ENCODE measurements at places on chromosomes 1 and 21.

DNA sequence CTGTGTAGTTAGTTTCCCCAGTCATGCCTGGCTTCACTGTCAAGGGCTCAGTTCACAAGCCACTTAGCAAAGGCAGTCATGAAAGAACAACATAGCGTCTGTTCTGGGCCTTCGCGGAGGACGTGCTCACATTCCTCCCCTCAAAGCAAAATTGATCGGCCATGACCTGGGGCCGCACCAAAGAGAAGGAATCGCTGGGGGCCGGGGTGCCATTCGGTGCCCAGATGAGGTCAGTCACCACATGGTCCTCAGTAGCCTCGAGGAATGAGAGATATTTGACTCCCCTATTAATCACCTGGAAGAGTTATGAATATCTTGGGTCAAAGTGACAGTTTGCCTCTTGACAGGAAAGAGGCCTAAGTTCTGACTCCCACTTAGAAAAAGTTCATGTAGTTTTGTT lies 251.1 kb upstream of the JUN start:
- no peak for DNase-seq

GRCh38 chr21:34029743-34030528 lies 43.4 kb upstream of the MRPS6 start:
- DNase-seq: peak; percentile 92

GRCh38 chr1:231887866-231888265 lies 261.3 kb downstream of the DISC1 start:
- DNase-seq: no peak

DNA sequence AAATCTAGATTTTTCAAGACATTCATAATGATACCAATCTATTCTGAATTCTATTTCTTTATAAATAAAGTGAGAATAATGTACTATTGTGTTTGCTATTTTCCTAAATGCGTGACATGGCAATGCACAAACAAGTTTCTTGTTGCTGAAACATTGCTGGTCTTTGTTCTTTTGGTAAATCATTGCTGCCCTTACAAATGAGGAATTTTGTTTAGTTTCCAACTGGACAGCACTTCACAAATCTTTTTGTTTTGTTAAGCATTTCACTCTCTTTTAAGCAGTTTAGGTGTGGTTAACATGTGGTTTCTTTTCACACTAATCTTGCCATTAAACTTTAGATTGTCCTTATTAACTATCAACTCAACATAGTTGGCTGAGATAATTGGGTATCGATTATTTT lies 94.6 kb downstream of the LRRC7 start:
- no peak for DNase-seq

- no peak for DNase-seq
Observed at GRCh38 chr1:54156201-54156600, 3.4 kb upstream of the CDCP2 start.

GRCh38 chr1:164608651-164609057 lies 49.7 kb downstream of the PBX1 start:
- DNase-seq: no peak

DNA sequence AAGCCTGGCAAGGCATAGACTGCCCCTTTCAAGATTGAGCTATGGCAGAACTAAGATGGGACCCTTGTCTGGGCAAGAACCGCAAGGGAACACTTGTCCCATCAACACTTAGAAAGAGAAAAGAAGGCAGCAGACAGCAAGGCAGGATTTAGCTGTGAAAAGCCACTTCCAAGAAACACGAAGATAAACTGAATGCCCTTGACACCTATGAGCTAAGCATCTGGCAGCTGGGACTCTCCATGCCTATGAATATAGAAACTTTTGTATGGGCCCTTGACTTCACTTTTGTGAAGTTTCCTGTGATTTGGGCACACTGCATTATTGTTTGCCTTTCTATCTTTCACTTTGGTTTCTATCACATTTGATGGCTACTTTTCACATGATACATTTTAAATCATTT lies 24.9 kb upstream of the CACNA1E start:
- DNase-seq: no peak

GRCh38 chr1:232568906-232569553 lies 60.9 kb downstream of the SIPA1L2 start:
- no peak for DNase-seq

DNA sequence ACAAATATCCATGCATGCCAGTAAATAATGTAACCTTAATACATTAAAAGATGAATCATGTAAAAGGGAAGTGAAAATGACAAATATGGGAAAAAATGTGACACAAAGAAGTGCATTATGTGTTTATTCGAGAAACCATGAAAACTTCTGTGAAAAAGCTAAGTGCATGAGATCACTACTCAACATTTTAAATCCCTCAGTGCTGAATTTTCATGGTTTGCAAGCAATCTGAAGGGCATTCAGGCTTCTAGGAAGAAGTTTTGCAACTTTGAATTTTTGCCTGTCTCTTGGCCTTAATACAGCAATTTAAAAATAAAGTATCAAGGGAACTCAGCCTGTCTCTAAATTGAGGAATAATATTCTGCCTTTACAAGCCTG lies 78.2 kb downstream of the MAP3K7CL start:
- DNase-seq: no peak

- DNase-seq: no peak
Observed at GRCh38 chr1:93723110-93723509, 41.5 kb upstream of the BCAR3 start.

GRCh38 chr1:149942207-149942606 lies 5.5 kb upstream of the MTMR11 start:
- DNase-seq: no peak

- DNase-seq: no peak
Observed at GRCh38 chr1:81998165-81998564, 197.4 kb downstream of the ADGRL2 start.

- DNase-seq: no peak
Observed at GRCh38 chr1:85224734-85225623, 24.2 kb upstream of the SYDE2 start.

GRCh38 chr1:228120351-228120750 lies 11.3 kb upstream of the MRPL55 start:
- DNase-seq: no peak

- no peak for DNase-seq
Observed at GRCh38 chr1:115767403-115767802, 1.1 kb downstream of the CASQ2 start.

DNA sequence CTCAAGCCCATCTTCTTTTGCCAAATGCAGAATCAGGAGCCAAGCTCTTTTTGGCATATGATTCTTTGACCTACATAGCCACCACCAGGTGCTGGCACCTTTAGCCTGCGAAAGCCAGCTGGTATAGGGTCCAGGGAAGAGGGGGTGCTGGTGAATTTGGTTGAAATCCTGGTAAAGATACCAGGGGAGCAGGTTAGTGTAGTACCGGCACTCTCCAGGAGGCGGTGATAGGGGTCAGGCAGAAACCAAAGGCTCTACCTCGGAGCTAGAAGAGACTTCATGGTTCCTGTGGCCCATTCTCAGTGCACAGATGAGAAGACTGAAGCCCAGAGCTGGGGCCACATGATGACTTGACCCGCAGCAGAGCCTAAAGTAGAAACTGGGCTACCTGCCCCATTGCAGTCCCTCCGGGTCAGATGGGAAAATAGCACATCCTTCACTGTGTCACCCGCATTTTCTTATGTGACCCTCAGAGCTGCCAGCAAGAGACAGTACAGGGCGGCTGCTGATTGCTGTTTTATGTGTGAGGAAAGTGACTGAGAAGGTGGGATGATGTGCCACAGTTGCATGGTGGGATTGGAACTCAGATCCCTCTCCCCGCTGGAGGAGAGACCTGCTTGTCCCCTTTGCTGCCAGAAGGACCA lies 36.0 kb upstream of the IL19 start:
- peak; percentile 71 for DNase-seq

DNA sequence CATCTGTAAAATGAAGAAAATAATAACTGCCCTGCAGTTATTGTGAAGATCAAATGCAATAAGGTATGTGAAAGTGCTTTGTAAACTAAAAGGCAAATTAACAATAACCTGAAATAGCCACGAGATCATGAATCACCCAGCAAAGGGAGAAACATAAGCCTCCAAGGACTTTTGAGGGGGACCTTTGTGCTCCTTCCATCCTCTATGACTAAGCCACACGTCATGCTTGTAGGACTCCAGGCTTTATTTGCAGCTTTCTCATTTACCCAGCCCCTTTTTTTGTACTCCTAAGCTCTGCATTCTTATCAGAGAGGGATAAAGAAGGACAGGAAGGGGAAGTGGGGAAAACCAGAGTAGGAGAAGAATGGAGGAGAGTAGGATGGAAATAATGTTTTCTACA lies 115.1 kb downstream of the PROX1 start:
- no peak for DNase-seq

DNA sequence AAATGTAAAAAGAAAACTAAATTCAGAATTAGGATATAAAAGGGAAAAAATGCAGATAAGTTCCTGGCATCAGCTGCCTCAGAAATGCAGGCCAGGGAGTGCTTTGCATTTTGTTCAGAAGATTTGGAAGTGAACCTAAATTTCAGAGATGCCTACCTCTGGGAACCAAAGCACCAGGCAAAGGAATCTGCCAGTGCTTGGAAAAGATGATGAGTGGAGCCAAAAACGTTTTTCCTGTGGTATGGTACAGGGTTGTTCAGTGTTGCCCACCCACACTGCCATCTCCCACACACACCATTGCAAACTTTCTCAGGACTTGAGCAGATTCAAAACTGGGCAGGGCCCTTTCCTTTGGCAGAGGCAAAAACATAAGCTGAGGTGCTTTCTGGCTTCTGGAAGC lies 349.5 kb downstream of the TGFB2 start:
- DNase-seq: no peak

DNA sequence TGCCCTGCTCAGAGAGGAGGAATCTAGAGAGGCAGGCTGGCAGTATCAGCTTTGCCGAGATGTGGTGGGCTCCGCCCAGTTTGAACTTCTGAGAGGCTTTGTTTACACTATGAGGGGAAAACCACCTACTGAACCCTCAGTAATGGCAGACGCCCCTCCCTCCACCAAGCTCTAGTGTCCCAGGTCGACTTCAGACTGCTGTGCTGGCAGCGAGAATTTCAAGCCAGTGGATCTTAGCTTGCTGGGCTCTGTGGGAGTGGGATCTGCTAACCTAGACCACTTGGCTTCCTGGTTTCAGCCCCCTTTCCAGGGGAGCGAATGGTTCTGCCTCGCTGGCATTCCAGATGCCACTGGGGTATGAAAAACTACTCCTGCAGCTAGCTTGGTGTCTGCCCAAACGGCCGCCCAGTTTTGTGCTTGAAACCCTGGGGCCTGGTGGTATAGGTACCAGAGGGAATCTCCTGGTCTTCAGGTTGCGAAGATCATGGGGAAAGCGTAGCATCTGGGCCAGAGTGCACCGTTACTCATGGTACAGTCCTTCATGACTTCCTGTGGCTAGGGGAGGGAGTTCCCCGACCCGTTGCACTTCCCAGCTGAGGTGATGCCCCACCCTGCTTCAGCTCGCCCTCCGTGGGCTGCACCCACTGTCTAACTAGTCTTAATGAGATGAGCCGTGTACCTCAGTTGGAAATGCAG lies 43.6 kb downstream of the C21orf91 start:
- DNase-seq: no peak

DNA sequence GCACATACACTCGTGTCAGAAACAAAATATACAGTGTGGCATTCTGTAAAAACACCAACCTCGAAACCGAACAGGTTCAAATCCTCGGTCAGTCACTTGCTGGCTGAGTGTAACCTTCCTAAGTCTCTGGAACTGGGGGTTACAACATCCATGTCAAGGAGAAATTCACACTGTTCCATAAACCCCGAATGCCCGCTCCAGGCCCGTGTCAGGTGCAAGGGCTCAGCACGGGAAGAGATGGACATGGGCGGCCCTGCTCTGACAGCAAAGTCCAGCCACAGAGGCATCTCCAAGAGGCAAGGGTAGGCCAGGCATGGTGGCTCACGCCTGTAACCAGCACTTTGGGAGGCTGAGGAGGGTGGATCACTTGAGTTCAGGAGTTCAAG lies 79.5 kb downstream of the SLC66A1 start:
- DNase-seq: no peak

DNA sequence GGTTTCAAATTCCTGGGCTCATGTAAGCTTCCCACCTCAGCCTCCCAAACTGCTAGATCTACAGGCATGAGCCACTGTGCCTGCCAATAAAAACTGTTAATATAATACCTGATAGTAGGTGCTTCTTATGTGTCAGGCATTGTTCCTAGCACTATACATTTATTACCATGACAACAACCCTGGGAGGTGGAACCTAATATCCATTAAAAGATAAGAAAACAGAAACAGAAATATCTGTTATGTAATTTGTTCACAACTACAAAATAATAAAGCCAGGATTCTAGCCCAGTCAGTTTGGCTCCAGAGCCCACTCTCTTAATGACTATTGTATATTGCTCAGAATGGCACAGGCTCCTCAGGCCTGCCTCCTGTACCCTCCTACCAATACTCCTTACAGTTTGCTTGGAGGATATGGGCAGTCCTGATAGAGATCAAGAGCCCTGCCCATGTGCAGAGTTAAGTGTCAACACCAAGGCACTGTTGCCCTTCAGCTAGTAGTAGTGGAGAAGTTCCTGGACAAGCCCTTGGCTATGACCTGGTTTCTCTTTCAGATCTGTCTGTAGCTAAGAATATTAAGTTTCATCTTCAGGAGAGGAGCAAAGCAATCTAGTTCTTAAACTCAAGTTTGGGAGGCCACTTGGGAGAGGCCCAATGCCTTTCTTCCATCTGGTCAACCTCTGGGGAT lies 22.4 kb downstream of the RPL5 start:
- no peak for DNase-seq

DNA sequence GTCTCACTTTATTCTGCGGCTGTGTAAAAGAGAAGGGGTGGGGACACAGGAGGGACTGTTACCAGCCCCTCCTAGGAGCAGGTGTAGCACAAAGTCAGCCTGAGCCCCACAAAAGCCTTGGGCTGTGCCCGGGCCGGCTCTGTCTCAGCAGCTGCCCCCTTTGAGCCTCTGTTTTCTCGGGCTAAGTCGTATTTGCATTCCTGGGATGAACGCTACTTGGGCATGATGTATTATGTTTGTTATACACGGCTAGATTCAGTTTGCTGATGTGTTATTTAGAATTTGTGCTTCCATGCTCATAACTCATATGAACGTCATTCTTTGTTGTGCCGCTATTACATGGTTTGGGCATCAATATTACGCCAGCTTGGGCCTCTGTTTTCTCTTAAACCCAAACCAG lies 47.8 kb downstream of the KCNN3 start:
- DNase-seq: no peak

DNA sequence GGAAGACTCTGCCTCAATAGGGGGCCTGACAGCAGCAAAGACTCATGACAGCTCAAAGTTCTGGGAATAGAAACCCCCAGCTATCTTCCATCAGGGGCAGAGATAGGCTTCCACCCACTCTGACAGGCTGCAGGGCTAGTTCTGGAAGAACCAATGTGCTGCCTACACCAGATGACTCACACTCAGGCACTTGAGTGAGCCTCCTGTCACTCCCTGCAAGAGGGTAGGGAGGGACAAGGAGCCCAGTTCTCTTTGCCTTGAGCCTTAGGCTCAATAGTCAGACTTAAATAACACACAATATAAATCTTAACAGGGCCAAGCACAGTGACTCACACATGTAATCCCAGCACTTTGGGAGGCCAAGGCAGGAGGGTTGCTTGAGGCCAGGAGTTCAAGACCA lies 386.4 kb downstream of the HHAT start:
- DNase-seq: no peak

- DNase-seq: no peak
Observed at GRCh38 chr1:31800674-31800967, 15.2 kb downstream of the SPOCD1 start.
